Psoas muscle (tissue), 8 donors: ENCODE measurements at places on chromosomes 4 and X. TPM values are rescaled to one million over a fixed set of nuclear protein-coding genes. Genes with fewer than 3 reads are reported as not detected.

ZDHHC15 gene
- 0.25 TPM for total RNA-seq

DNA sequence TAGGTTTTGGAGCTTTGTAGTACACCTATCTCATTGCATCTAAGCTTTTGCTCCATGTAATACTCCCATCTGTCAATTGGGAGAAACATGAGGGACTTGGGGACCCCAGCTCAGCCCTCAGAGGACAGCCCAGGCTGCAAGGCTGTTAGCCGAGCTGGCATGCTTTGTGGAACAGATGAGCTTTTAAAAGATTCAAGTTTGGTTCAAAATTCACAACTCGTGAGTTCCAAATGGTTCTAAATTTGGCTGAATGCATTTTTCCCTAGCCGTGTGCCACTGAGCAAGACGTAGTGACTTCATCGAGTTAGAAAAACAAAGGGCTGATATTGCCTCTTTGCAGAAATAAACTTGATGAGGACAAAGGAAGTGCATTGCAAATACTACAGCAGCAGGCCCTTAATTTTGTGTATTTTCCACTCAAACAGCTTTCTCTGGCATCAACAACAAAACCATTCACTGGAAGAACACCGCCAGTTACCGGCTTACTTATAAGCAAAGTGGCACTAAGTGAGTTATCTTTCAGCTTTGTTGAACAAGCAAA lies 165.0 kb upstream of the HS3ST1 start:
- H3K36me3 ChIP-seq, result no peaks in the 10 kb centered on the region
- H3K27ac ChIP-seq, result no peak overlapping the region
- no peaks in the 10 kb centered on the region for H3K4me1 ChIP-seq
- no peak for DNase-seq
- no peaks in the 10 kb centered on the region for H3K27me3 ChIP-seq

DNA sequence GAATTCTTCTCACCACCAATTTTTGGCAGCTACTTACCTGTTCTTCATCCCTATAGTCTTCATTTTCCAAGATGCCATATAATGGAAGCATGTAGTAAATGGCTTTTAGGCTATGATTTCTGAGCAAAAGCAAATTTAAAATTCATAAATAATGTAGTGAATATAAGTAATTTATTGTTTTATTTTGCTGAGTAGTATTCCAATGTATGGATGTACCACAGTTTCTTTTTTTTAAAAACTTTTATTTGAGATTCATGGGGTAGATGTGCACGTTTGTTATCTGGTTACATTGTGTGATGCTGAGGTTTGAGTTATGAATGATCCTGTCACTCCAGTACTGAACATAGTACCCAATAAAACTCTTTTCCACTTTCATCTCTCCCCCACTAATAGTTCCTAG lies 369.1 kb downstream of the IL15 start:
- H3K27ac ChIP-seq, result no peak overlapping the region
- no peak overlapping the region for H3K4me3 ChIP-seq
- no peaks in the 10 kb centered on the region for H3K36me3 ChIP-seq
- no peaks in the 10 kb centered on the region for H3K4me1 ChIP-seq

GRCh38 chr4:86685401-86685800 lies 91.3 kb downstream of the PTPN13 start:
- no peaks in the 10 kb centered on the region for H3K36me3 ChIP-seq
- H3K27ac ChIP-seq, result no peak overlapping the region
- no peaks in the 10 kb centered on the region for H3K27me3 ChIP-seq

KLKB1 gene
- 0.91 TPM for total RNA-seq

- H3K36me3 ChIP-seq, result no peaks in the 10 kb centered on the region
- no peak for DNase-seq
- H3K27ac ChIP-seq, result no peak overlapping the region
- no peaks in the 10 kb centered on the region for H3K27me3 ChIP-seq
Measured at GRCh38 chrX:79161655-79162054, 17.2 kb downstream of the GPR174 start.

MAGEA12 gene
- not detected for total RNA-seq

- H3K36me3 ChIP-seq, result no peaks in the 10 kb centered on the region
- no peak overlapping the region for H3K4me3 ChIP-seq
- no peaks in the 10 kb centered on the region for H3K4me1 ChIP-seq
Measured at GRCh38 chr4:11165052-11165451, 263.6 kb downstream of the HS3ST1 start.

- no peaks in the 10 kb centered on the region for H3K27me3 ChIP-seq
- H3K4me1 ChIP-seq, result no peaks in the 10 kb centered on the region
- H3K4me3 ChIP-seq, result no peak overlapping the region
- no peak overlapping the region for H3K27ac ChIP-seq
- no peak for DNase-seq
- no peaks in the 10 kb centered on the region for H3K36me3 ChIP-seq
Measured at GRCh38 chr4:114980932-114981708, 132.3 kb downstream of the NDST4 start.

RHOH gene
- total RNA-seq, result 0.68 TPM

SCOC gene
- total RNA-seq, result 23.9 TPM

GRCh38 chr4:166239354-166239753 lies 366.3 kb downstream of the TLL1 start:
- H3K27ac ChIP-seq, result no peak overlapping the region
- DNase-seq, result no peak

DNA sequence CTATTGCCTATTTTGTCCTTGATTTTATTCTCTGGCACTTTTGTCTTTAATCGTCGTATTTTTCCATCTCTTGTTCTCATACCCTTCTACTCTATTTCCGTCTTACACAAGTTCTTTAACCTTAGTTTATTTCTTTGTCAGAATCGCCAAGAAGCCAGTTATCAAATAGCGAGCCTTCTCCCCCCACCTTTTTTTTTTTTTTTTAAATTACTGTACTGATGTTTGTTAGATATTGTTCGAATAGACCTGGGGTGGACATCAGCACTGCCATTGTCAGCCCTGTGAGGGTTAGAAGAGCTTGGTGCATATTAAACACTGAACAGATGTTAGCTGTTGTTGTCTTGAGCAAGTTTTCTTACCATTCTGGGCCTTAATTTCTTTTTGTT lies 1.2 kb downstream of the SPCS3 start:
- no peaks in the 10 kb centered on the region for H3K27me3 ChIP-seq
- no peaks in the 10 kb centered on the region for H3K36me3 ChIP-seq
- H3K27ac ChIP-seq, result peak overlapping the region; percentile 98
- peaks cover 35% of the 10 kb centered on the region for H3K4me1 ChIP-seq
- no peak for DNase-seq
